Esophagus squamous epithelium (tissue), 5 donors: ENCODE measurements at places on chromosomes 11 and 22. TPM values are rescaled to one million over a fixed set of nuclear protein-coding genes. Genes with fewer than 3 reads are reported as not detected.

DNA sequence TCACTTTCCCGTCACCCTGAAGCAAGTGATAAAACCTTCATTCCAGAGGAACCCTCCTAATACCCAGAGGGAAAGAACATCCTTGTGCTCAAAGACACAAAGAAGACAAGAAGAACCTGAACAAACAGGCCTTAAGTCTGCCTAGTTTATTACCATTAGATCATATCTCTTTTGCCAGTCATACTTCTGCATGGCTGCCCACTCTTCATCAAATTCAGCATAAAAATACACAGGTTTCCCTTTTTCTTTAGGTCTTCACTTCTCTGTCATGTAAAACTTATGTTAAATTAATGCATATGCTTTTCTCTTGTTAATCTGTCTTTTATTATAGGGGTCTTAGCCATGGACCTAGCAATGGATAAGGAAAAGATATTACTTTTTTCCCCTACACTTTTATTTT, 459.7 kb downstream of the DLG2 start:
- DNase-seq = no peak

GRCh38 chr11:59263225-59263894, 50.6 kb upstream of the MPEG1 start:
- DNase-seq = no peak

DNA sequence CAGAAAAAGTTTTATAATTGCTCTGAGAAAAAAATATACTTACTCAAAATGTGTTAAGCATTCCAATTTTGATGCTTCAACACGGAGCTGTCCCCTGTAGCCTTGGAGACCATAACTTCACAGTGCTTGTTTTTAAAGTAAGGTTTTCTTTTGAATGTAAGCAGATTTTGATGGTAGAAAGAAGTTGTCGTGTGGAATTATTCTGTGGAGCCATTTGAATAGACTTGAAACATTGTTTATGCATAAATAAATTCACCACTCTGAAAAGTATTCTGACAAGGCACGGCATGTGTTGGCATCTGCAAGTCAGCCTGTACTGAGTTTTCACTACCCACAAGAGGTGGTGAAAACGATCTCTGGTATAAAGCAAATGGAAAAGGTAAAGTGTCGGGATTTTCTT, 115.5 kb downstream of the UVRAG start:
- no peak for DNase-seq

- no peak for DNase-seq
Observed at GRCh38 chr11:66466225-66467033, at the start of gene PELI3. TSS of gene PELI3 (plus strand) at chr11:66466905. CDS start at chr11:66468129, 1,224 bp downstream.

DNA sequence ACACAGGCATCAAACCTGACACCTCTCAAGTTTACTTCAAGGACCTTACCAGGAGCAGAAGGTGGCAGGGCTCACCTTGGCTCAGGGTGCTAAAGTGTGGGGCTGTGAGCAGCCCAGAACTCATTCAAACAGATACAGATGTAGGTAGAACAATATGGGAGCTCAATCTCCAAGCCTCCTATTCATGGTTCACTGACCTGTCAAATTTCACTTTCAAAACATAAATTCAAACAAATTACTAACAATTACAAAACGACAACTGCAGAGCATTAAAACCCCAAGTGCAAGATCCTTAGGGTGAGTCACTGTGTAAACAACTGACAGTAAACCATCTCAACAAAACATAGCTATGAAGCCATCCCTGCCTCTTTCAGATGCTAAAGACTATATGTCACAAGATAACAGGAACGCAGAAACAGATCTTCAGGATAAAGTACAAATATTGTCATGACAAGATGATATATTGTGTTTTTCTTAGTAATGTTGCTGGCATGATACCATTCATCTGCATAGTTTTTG, 303.5 kb upstream of the ANO3 start:
- no peak for DNase-seq

GRCh38 chr11:108148556-108148955, 27.2 kb downstream of the ACAT1 start:
- DNase-seq = no peak

DNA sequence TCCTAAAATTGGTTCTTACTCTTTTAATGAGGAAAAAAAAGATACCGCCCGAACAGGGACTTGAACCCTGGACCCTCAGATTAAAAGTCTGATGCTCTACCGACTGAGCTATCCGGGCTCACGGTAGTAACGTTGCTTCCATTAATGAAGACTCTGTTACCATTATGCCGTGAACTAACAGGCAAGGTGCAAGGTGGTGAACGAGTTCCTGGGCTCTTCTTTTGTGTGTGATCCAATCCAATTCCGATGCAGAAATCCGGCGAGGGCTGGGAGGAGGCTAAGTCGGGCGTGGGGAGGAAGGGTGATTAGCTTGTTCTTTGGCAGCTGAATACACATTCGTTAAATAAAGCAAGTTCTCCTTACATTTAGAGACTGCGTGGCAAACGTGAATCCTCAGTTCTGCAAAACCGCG, 49.0 kb downstream of the OR4D9 start:
- DNase-seq = no peak

- no peak for DNase-seq
Observed at GRCh38 chr11:65209711-65210360, 28.1 kb downstream of the CAPN1 start.

DNA sequence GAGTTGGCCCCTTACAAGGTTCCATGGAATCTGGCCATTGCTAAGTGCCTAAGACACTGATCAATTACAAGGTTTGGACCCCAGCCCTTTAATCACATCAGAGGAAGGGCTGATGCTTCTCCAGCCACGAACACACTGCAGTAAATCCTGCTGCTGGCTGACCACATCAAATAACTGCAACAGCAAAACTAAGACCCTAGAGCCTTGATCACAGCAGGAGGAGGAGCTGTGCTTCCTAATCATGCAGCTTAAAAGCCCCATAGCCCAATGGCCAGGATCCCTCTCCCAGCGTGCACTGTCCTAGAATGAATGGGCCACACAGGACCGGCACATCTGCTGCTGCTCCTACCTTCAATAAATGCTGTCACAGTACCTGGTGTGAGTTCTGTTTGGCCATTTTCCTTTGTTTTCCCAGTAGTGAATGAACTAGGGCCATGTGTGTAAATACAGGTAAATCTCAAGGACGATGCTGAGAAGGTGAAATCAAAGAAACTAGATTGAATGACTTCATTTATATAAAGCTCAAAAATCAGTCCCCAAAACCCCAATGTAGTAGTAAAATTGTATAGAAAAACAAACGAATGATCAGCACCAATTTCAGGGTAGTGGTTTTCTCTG, 12.7 kb downstream of the ZP1 start:
- DNase-seq = no peak

- DNase-seq = no peak
Observed at GRCh38 chr22:34414467-34415440, 494.5 kb upstream of the LARGE1 start.

DNA sequence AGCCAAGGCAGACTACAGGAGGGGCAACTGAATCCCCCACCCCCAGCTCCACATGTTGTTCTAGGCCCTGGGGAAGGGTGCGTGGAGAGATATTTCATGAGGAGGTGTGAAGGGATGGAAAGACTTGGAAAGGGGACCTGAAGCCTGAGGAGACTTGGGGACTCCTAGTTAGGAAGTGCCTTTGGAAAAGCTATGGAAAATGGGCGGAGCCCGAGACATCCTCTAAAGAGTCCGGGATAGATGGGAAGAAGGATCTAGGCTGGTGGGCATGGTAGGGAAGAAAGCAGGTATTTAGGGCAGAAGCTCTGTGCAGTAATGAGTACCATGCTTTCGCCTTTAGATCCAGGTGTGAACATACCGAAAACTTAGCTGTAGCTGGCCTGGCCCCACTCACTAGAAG, 15.0 kb upstream of the CYP2R1 start:
- no peak for DNase-seq

DNA sequence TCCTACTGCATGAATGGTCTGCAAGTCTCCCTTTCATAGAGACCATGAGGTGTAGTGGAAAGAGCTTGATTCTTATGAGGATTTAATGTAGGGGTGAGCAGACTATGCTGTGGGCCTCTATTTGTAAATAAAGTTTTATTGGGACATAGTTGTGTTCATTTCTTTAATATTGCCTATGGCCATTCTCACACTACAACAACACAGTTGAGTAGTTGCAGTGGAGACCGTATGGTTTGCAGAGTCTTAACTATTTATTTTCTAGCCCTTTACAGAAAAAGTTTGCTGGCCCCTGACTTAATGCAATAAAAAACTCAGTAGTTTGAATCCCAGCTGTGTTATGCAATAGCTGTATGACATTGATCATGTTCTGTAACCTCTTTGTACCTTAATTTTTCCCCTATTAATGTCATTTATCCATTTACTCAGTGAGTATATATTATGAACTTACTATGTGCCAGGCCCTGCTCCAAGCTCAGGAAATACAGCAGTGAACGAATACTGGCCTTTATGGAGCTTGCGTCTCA, 106.3 kb downstream of the ATXN10 start:
- no peak for DNase-seq

- DNase-seq = no peak
Observed at GRCh38 chr11:118311518-118311917, 7.0 kb downstream of the CD3E start.

DNA sequence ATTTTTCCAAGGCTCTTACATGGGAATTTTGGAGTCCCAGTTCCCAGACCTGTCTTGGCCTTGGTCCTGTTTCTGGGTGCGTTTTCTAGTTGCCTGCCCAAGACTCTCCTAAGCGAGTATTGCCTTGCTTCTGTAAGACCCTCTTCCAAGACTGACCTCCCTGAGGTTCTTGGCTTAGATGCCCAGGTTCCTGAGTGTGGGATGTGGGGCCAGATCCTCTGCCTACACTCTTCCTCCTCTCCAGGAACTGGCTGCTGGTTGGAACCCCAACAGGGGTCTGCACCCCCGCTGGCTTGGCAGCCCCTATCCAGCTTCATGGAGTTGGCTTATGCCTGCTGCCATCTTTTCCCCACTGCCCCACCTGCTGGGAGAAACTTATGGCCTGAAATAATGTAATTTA, 429.5 kb downstream of the TENM4 start:
- no peak for DNase-seq

- no peak for DNase-seq
Observed at GRCh38 chr11:122917311-122917710, 34.8 kb downstream of the JHY start.

GRCh38 chr22:42770448-42770726, 49.7 kb upstream of the A4GALT start:
- no peak for DNase-seq

DNA sequence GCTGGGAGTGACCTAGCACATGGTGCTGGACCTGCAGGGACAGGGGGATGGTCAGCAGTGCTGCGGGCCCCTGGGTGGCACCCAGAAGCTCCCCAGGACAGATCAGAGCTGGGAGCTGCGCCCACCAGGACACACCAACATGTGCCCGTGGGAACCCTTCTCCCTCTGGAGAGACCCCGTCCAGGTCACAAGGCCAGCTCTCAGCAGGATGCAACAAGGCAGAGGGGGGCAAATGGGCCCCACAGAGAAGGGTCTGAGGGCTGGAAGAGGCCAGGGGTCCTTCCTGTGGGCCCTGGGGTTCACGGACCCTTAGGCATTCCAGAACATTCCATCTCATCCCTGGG, 6.2 kb downstream of the DUSP8 start:
- no peak for DNase-seq

DNA sequence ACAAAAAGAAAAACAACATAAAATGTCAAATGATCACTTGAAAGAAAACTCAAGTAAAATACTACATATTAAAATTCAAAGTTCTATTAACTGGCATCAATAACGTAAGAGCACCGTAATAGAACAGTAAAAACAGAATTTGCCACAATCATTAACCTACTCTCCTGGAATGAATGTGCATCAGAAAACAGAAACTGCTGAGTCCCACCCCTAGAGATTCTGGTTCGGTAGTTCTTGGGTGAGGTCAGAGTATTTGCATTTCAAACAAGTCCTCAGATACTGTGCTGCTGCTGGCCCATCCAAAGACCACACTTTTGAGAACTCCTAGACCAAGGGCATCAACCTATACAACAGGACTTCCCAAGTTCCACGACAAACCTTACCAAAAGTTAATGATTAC, 23.5 kb downstream of the PITPNB start:
- DNase-seq = no peak

DNA sequence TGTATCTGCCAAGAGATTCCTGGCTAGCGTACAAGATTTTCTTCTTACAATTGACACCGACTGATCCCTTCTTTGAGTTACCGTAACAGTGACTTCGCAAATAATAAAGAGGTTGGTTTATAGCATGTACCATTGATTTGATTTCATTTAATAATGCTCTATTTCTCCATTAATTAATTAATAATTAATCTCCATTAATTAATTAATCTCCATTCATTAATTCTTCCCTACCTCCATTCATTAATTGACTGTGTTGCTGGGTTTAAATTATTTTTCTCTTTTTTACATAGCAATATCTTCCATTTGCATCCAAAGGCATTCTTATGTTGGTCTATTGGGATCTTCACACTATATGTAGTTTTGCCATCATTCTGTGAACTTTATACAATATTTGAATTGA, 21.0 kb downstream of the OR5AS1 start:
- no peak for DNase-seq

- no peak for DNase-seq
Observed at GRCh38 chr11:113577356-113578032, 102.3 kb upstream of the DRD2 start.

DNA sequence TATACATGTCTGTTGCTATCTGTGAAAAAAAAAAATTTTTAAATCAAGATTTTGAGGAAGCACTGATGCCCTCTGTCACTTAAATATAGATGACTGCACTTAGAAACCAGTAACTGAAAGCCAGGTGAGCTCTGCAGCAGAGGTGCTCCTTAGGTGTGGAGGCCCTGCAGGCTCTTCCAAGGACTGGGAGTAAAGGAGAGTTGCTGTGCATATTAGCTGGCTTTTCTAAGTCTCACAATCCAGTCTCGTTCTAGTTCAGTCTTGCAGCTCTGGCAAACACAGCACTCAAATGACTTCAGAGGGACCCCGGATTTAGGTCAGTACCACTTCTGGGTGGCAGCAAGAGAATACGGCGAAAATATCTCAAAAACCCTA, 61.0 kb downstream of the LARGE2 start:
- DNase-seq = no peak

GRCh38 chr11:36306888-36307287, 10.8 kb downstream of the PRR5L start:
- DNase-seq = no peak

DNA sequence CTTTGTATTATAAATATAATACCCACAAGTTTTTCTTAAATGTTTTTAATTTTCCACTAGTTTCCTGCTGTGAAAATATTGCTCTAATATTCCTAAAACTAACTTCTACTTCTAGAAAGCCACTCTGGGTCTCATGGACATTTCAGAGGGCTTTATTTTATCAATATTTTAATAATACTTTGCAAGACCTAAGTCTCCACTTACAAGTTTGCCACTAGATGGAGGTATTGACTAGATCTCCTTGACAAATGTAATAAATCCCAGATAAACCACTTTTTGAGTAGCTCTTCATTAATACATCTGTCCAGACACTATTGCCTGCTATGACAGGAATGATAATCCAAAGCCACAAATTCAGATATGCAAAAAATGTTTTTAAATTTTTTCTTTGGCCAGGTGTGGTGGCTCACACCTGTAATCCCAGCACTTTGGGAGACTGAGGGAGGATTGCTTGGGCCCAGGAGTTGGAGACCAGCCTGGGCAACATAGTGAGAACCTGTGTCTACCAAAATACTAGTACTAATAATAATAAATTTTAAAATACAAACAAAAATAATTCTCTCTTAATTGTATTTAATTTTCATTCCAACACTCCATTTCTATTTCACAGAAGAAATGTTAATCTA, 3.5 kb upstream of the ACAT1 start:
- no peak for DNase-seq

C11orf21 gene
- 0.94 TPM for total RNA-seq

LZTR1 gene
- 44.4 TPM for total RNA-seq

C2CD3 gene
- 13.3 TPM for total RNA-seq

GGTLC2 gene
- not detected for total RNA-seq

RFPL2 gene
- total RNA-seq = not detected

SLC1A2 gene
- total RNA-seq = 0.61 TPM
